ENCODE measurements at places on chromosomes 1 and 21.

GRCh38 chr1:22658385-22659163 lies 5.5 kb downstream of the C1QB start:
- DNase-seq, result no peak

DNA sequence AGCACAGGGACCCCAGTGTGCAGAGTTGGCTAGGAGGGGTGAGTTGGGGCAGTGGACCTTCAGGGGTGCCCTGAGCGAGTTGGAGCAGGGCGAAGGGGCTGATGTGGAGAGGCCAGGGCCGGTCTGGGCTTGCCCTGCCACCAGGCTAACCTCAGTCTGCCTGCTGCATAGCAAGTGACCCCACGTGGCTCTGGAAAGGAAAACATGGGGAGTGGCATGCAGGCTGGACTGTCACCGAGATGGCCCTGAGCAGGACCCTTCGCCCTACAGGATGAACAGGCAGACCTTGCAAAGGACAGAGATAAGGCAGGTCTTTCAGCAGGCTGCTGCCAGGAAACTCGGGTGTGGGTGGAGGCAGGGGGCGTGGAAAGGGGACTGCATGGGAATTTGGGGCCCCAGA lies 51.5 kb downstream of the FOXO6 start:
- no peak for DNase-seq

- no peak for DNase-seq
Observed at GRCh38 chr1:206694171-206695124, 9.7 kb downstream of the MAPKAPK2 start.

- no peak for DNase-seq
Observed at GRCh38 chr1:144551107-144551542, 41.6 kb upstream of the PPIAL4F start.

GRCh38 chr1:24319312-24319863 lies at the start of gene GRHL3:
Gene GRHL3, plus strand, starts transcription at chr1:24319357. Its CDS starts 195 bp downstream, at chr1:24319552.
- no peak for DNase-seq

- DNase-seq, result no peak
Observed at GRCh38 chr1:4178501-4179113, 278.5 kb upstream of the C1orf174 start.

GRCh38 chr1:84919461-84919970 lies 26.5 kb upstream of the LPAR3 start:
- no peak for DNase-seq

DNA sequence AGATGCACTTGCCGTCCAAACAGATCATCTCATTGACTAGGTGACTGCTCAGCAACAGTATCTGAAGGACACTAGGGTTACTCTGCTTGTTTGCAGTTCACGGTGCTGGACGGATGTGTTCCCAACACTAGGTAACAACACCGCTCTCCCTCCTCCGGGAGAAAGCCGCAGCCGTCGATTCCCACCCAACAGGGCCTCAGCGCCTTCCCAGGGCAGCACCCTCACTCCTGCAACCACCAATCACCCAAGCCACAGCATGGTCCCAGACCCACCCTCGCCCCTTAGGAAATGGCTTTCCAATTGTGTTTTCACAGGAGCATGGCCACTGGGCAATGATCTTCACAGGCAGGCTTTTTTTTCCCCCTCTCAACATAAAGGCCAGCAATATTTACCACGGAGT lies 779 bp downstream of the TLR5 start:
- DNase-seq, result no peak

DNA sequence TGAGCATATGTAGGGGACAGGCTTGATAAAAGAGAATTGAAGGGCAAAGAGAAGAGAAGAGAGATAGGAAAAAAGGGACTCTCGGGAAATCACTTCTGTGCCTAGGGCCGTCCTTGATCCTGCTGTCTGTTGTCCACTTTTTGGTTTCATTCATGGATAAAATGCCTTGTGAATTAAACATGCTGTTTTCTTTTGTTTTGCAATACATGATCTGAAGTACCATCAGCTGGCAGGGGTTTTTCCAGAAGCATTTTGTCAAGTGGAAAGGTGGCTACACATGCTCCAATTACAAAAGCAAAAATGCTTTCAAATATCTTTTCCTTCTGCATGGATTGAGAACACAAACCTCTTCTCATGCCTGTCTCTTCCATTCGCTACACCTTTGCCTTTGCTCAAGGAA lies 361.7 kb downstream of the PDE4B start:
- DNase-seq, result no peak

- no peak for DNase-seq
Observed at GRCh38 chr21:28927130-28927529, 65.5 kb downstream of the LTN1 start.

DNA sequence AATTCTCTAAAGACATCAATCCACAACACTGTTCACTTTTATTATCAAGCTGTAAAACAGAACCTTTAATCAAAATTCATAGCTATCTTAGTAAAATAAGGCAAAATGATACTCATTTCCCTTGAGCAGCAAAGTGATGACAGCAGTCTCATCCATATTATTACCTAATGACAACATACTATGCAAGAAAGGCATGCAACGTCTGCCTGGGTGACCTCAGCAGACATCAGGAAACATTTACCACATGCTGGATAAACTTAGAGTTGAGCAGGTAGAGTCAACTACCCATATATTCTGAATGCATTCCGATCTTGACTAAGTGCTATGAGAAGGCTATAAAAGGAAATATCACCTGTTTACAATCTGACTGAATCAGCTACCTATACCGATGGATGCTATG lies 145.1 kb downstream of the SIPA1L2 start:
- DNase-seq, result no peak

DNA sequence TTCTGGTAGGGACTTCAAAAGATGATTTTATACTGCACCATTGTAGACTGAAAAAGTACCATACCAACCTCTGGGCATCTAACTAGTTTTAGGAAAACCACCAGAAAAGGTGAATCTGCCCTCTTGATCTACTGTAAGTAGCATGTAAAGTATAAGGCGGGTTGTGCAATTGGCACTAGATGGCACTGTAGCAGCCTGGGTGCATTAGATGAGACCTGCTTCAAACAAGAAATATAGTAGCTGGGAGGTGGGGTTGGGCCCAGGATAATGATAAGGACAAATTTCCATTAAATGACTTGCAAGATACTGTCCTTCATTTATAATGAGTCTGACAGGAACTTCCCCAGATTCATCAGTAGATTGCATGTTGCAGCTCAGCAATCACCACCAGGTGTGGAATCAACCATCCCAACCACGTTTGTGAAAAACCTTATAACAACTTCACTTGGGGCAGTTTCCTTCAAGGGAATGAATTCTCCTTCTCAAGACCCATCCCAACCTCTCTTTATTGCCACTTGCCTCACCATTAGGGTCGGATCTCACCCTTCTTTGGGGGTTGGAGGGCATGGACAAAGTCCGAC lies 37.3 kb upstream of the IL10 start:
- no peak for DNase-seq

DNA sequence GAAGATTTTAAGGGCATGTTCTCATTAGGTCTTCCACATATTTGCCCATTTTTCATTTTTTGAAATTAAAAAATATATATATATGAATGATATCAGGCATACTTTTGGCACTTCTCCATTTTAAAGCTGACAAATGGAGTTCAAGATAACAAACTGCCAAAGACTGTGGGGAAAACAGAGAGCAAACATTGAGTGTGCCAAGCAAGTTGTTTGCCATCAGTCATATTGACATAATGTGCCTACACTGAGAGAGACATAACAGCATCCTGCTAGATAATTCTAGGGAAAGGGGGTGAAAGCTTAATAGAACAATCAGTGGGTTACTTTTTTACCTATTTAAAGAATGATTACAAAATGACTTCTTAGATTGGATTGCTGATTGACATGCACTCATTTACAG lies 529.4 kb upstream of the CXADR start:
- DNase-seq, result no peak

GRCh38 chr1:175564119-175564518 lies 179.3 kb downstream of the TNR start:
- DNase-seq, result no peak

DNA sequence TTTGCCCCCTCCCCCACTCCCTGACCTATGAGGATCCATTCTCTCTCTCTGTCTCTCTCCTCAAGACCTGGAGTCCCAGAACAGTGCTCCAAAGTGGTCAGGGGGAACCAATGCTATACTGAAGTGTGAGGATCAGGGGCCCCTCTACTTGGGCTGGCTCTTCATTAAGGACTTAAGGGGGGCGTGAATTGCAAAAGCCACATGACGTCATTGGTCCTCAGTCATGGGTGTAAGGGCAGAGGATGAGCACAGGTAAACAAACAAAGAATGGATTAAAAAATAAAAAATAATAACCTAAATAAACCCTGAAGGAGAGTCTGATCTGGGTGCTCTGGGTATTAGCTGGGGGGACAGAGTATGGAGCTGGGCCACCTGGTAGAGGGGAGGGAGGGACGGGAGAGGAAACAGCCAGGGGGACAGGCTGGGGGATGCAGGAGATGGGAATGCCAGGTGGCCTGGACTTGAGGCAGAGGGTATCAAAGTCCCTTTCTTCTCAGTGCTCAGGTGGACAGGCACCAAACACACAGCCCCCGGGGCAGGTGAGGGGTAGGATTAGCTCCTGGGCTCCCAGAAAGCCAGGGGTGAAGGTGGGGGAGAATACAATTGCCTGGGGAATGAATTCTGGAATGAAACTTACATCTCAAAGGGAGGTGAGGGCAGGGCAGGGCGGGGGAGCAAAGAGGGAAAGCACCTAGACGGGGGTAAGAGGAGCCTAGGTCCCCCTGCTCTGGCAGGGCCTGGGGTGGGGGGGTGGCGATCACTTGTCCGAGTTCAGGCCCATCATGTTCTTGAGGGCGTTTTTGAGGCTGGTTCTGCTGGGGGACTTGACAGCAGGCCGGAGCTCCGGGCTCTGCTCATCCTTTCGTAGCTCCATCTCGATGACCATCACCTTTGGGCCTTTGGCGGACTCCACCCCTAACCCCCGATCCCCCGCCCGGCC lies 4.6 kb downstream of the MPZ start:
- DNase-seq, result no peak

- DNase-seq, result no peak
Observed at GRCh38 chr1:230823426-230823825, 44.9 kb downstream of the C1orf198 start.

DNA sequence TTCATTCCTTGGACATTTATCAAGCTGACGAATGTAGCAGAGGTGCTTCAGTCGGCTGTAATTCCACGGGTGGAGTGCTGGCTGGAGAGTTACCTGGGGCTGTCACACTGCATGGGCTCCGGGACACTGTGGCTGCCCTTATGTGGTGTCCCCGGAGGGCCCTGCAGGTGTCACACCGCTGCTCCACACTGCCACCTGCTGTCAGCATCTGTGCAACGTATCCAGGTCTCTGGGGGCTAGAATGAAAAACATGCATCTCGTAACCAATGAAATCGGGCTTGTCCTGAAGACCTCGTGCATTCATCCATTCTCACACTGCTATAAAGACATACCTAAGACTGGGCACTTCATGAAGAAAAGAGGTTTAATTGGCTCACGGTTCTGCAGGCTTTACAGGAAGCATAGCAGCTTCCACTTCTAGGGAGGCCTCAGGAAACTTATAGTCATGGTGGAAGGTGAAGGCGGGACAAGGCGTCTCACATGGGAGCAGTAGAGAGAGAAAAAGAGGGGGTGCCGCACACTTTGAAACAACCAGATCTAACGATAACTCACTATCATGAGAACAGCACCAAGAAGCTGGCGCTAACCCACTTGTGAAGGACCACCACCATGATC lies 46.7 kb upstream of the PCBP3 start:
- DNase-seq, result peak; percentile 5

DNA sequence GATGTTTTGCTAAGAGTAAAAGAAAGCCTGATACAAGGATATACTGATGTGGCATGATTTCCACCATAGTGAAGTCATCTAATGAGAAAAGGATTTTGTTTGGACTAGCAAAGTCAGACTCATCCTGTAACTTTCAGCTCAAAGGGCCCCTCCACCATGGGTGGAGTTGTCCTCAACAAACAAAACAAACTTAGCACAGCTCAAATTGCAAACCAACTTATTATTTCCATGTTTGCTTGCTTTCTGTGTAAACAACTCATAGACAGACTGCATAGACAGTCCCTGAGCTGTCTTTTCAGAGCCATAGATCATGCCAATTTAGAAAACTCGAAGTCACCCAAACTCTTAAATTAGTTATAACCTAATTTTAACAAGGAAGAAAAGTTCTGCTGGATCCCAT lies 69.4 kb upstream of the VAV3 start:
- DNase-seq, result no peak

- DNase-seq, result no peak
Observed at GRCh38 chr1:64516803-64517568, 47.1 kb downstream of the CACHD1 start.

DNA sequence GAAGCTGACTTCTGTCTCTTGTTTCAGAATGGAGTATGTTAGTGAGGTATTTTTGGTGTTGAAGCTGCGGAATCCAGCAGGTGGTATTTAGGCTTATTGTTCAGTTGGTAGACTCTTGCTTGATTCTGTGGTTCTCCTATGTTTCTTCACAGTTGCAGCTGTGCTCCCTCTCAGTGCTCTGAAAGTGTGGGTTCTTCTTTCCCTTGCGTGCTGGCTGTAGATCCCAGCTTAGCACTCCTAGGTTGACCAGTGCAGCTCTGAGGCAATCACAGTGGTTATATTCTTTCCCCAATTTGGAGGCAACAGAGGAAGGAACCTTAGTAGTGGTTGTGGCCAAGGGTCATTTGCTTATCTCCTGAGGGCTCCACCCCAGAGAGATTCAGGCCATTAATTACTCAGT lies 269.2 kb upstream of the NRIP1 start:
- no peak for DNase-seq

DNA sequence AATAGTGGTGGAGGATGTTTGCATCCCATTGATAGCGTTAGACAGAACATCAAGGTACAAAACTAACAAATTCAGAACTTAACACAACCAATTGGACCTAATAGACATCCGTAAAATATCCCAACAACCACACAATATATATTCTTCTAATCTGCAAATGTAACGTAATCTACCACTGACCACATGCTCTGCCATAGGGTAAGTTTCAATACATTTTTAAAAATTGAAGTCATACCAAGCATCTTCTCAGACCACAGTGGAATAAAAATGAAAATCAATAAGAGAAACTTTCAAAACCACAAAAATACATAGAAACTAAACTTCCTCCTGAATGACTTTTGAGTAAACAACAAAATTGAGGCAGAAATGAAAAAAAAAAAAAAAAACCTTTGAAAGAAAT lies 1087.5 kb downstream of the KCNT2 start:
- no peak for DNase-seq

GRCh38 chr21:25980710-25981109 lies 189.9 kb downstream of the APP start:
- no peak for DNase-seq

GRCh38 chr1:64616039-64616438 lies 128.8 kb upstream of the RAVER2 start:
- no peak for DNase-seq

- DNase-seq, result no peak
Observed at GRCh38 chr1:36269408-36269838, 36.7 kb upstream of the SH3D21 start.

GRCh38 chr1:47186267-47187185 lies 3.3 kb downstream of the PDZK1IP1 start:
- DNase-seq, result no peak

GRCh38 chr21:31072533-31072932 lies 34.3 kb upstream of the KRTAP19-8 start:
- peak; percentile 80 for DNase-seq

- DNase-seq, result no peak
Observed at GRCh38 chr1:207501071-207501470, 5.1 kb downstream of the CR1 start.
